ENCODE measurements at places on chromosomes 2 and 18.

DNA sequence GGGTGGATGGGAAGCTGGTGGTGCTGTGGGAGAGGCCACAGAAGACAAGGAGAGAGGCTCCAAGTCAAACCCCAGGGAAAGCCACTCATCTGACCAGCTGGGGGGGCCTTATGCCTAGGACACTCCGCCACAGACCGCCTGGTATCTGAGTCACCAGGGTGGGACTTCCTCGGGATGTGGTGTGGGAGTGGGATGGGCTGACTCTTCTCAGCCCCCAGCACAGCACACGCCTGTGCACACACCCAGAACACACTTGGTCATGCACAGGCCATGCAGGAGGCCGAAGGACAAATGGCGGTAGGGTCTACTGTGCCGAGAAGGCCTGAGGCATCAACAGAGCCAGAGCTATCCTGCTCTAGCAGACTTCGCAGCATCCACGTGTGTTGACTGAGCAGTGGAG lies 136.4 kb downstream of the INHBB start:
- no peak for DNase-seq

DNA sequence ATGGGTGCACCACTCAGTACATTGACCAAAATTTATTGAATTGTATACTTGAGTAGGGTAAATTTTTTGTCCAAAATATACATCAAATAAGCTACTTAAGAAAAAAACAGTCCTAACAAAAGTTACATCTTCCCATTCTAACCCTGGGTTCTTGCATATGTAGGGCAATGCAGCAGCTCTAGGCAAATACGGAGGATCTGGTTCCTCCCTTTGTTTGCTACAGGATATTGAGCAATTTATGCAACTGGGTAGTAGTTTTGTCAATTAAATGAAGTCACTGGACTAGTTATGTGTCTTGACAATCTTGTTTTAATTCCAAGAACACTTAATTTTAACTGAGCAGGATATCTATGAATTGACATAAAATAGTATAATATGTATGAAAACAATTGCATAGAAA lies 1507.2 kb upstream of the PIK3C3 start:
- DNase-seq = no peak

GRCh38 chr2:45257820-45258219 lies 248.6 kb upstream of the SIX2 start:
- no peak for DNase-seq

- DNase-seq = no peak
Measured at GRCh38 chr2:37671816-37672103, 318 bp upstream of the CDC42EP3 start.

DNA sequence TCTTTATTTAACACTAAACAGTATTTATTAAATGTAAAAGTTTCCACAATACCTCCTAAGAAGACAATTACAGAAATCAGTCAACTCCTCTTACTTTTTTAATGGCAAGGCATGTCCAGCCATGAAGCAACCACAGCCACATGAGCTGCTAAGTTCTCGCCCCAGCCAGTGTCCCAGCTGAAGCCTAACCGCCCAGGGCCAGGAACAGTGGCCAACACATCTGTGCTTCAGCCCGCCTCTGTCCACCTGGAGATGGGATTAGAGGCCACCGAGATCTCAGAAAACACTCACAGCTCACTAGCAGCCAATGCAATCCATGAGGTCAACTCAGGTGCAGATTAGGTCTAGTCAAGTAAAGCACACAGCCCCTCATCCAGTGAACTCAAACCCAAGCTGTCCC lies 40.2 kb downstream of the PID1 start:
- DNase-seq = peak; percentile 25

- no peak for DNase-seq
Measured at GRCh38 chr2:176124110-176124946, 1.8 kb downstream of the HOXD9 start.

DNA sequence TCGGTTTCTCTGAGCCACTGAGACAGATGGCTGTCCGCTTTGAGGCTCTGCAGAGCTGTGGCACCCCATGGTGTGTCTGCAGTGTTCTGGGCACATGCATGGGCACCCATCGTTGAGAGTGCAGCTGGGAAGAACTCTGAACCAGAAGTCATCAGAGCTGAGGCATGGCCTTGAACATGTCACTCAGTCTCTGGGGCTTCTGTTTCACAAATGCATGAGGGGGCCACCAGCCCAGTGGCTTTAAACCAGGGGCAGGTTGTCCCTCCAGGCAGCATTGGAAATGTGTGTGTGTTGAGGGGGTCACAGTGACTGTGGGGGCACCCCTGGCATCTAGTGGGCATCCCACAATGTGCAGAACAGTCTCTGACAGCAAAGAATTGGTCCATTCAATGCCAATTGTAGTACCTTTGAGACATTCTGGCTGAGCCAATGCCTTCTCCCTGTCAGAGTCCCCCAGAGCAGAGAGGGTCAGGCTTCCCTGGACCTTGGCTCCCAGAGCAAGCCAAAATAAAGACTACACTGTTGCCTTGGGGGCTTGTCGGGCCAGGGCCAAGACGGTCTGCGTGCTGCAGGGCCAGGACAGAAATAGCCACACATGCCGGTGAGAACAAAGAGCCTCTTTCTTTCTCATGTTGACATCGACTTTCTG lies 9.3 kb upstream of the PSMD1 start:
- no peak for DNase-seq

GRCh38 chr2:133755480-133756300 lies 187.4 kb upstream of the NCKAP5 start:
- DNase-seq = peak; percentile 58

- DNase-seq = no peak
Measured at GRCh38 chr2:3169106-3169870, 208.3 kb downstream of the EIPR1 start.

DNA sequence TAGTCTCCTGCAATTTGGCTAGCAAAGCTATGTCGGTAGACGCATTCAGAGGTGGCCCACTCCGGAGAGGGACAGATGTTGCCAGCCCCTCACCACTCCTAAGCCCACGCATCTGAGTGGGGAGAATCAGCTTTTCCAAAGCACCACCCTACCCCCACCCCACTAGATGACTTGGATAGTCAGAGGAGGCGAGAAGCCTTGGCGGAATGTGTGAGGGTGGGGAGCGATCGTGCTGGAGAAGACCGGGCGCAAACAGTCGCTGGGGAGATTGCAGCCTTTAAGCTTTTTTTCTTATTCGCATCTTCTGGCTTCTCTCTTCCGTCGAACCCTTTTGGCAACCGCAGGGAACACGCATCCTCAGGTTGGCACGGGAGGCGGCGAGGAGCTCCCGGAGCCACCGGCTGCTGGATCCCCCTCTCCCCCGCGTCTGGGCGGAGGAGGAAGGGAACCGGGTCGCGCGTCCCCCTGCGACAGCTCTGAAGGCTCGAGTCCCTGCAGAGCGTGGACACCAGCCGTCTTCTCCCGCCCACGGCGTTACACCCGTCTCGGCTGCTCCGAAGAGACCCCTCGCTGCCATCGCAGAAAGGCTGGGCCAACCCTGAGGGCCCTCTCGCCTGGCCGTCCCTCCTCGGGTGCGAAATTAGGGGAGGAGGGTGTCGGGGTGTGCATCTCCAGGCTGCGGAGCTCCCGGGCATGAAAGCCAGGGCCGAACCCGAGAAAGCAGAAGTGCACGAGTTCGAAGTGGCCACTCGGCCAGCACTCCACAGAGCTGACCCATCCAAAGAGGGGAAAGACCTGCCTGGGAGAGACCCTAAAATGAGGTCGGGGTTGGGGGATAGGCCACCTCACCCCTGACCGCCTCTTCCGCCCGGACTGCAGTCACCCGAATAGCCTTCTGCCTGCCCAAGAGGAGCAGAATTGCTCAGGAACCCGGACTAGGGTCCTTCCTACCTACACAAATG lies 12.2 kb downstream of the EVX2 start:
- DNase-seq = no peak

- DNase-seq = no peak
Measured at GRCh38 chr2:46378616-46379015, 81.4 kb downstream of the EPAS1 start.

Data from right hindlimb (tissue), 1 donor.